Activated T-cell treated with anti-CD3 and anti-CD28 coated beads, Interleukin-2, amount 50 U/mL, for 1 hour (primary cell): ENCODE measurements at places on chromosomes 1 and 21.

DNA sequence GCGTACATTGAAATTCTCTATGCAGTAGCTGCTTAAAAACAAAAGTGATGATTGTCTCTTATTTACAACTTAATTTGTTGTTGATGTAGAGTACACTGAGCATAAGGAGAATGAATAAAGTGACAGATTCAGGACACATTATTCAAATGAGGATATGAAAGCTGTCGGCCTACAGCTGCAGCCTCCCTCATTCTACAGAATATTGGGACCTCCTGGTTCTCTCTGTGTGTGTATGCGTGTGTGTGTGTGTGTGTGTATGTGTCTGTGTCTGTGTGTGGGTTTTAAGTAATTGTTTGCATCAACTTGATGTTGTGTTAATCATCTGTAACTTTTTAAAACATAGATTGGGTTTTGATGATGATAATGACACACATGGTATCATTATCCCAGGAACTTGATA, 17.9 kb downstream of the PROX1 start:
- DNase-seq, result no peak

- no peak for DNase-seq
Observed at GRCh38 chr1:44855742-44856141, 12.7 kb upstream of the PTCH2 start.

DNA sequence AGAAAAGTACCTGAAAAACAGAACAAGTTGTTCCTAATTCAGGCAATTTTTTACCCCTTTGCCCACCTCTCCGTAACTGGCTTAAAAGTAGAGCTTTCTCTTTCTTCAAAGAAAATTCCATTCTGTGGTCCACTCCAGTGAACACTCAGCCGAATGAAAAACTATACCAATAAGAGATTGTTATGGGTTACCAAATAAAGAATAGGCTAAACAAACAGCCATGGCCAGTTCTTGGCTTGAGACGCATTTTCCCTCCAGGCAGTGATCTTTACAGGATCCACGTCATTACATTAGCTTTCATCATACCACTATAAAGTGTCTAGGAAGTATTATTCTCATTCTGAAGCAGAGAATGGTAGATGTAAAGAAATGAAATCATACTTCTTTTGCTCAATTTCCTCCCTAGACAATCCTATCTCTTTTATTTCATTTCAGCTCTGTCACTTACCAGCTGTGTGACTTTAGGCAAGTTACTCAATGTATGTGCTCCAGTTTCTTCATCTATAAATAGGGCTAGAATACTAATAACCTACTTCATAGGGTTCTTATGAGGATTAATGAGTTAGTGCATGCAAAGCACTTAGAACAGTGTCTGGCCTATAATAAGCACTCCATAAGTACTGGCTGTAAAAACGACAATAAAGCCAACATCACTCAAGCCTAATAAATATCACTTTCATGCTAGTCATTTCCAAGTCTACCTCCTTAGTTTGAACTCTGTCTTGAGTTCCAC, 26.5 kb upstream of the TRIM45 start:
- DNase-seq, result no peak

DNA sequence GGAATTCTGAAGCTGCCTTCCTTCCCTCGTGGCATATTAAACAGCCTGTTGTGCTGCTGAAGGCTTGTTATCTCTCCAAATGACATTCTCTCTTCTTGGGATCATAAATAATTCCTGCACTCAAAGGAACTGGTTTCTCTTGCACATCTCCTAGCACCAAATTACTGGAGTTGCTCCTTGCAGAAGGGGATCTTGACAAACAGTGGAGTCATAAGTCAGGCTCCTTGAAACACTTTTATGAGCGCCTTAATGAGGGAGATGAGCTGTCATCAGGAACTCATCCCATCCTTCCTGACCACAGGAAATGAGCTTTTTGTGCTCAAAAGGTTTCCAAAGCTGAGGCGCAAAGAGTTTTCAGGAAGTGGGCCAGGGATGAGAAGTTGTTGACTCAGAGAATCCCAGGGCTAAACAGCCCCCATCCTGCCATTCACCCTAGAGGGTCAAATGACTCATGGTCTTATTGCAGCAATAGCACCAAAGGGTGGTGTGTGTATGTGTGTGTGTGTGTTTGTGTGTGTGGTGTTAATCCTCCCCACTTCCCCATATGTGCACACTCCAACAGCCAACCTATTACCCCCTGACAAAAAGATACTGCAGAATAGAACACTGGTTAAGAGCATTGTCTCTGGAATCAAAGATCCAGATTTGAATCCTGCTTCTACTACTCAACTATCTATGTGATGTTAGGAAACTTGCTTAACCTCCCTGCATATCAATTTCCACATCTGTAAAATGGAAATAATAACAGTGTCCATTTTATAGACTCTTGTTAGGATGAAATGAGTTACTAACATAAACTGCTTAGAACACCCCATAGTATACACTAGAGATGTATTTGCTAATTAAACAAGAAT, 2.8 kb upstream of the PHC2 start:
- no peak for DNase-seq

- DNase-seq, result peak; percentile 70
Observed at GRCh38 chr1:206784471-206784903, 12.2 kb upstream of the IL10 start.

GRCh38 chr1:67162954-67163353, 3.3 kb upstream of the IL23R start:
- no peak for DNase-seq

DNA sequence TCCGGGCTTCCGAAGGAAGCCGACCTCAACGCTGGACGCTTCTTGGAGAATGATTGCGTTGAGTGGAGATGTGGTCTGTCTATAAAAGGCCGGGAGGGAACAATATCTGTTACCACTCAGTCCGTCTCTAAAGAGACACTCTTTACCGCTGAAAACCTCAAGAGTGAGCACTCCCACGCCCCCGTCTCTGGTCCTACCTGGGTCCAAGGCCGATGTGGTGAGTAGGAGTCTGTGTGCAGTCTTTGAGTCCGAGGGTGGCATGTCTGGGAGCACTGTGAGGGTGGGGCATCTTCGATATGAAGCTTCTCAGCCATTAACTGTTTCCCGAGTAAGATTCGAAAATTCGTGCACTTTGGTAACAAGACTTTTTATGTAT, 576 bp downstream of the ZFP69 start:
- DNase-seq, result peak; percentile 35

DNA sequence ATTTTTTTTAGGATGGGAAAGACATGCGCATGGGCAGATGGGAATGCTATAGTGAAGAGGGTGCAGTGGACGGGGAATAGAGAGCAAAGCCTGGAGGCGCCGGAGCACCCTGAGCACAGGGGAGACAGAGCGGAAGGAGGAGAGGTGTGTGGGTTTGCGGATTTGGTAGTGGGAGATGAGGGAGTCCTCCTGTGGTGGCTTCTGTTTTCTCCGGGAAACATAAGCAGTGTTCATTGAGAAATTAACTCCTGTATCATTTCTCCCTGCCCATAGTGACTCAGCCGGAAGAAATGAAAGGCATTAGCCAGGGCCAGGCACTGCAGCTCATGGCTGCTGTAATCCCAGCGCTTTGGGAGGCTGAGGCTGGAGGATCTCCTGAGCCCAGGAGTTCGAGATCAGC, 4.7 kb upstream of the PTPRF start:
- no peak for DNase-seq

DNA sequence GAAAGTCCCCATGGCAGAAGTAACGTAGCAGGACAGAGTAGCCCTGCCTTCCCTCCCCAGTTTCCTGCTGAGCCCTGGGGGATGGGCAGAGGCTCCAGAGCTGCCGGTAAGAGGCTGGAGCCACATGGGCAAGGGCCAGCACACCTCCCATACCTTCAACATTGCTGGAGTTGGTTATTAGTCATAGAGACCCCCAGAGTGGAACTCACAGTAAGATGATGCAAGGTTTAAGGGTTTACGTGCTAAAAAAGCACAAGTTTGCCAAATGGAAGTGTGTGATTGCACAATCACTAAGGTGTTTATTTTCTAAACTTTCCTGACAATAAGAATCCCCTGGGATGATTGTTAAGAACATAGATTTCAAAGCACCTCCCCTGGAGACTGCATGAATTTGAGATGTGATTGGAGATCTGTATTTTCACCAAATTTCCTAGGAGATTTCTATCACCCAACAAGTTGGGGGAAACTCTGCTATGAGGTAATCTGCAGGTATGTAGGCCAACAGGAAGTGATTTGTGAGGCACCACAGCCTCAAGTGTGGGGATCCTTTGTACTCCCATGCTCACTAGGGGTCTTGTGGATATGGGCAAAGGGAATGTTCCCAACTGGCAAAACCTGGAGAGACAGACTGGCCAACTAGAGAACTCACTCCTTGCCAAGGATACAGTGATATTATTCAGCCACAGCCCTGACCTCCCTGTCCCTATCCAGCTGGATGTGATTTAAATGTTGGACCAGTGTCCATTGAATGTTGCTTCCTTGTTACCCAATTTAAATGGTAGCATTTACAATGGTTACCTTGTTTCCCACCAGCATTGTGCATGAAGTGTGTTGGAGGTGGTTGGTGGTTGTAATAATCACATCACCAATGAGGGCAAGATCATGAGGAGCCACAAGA, 37.1 kb upstream of the CSF1 start:
- DNase-seq, result no peak

DNA sequence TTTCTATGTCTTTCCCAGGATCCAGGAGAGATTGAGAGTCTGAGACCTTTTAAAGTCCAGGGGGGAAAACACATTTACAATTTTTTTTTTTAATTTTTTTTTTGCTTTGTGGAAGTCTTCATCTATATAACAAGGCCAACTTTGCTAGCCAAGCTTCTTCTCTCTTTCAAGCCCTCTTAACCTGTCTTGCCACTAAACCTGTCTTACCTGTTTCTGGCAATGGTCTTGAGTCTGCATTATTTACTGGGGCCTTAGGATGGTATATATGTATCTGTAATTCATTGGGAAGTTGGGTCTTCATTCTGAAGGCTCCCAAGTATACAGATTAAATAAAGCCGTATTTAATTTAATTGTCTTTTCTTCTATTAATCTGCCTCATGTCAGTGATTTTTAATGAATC, 750.9 kb upstream of the B3GALT2 start:
- DNase-seq, result no peak
